Left ventricle myocardium inferior (tissue), 1 donor: ENCODE measurements at places on chromosomes 12 and 14. TPM values are rescaled to one million over a fixed set of nuclear protein-coding genes. Genes with fewer than 3 reads are reported as not detected.

Gene STXBP6
- total RNA-seq = 21.7 TPM

Gene TEAD4
- total RNA-seq = 6.7 TPM

Gene IAPP
- not detected for total RNA-seq

Gene NELL2
- total RNA-seq = 0.55 TPM

- no peak overlapping the region for H3K4me3 ChIP-seq
- no peaks in the 10 kb centered on the region for H3K27me3 ChIP-seq
- no peaks in the 10 kb centered on the region for H3K36me3 ChIP-seq
- H3K4me1 ChIP-seq = peaks cover 40% of the 10 kb centered on the region
These were observed 55.1 kb upstream of the ARID2 start for GRCh38 chr12:45674181-45674977.

DNA sequence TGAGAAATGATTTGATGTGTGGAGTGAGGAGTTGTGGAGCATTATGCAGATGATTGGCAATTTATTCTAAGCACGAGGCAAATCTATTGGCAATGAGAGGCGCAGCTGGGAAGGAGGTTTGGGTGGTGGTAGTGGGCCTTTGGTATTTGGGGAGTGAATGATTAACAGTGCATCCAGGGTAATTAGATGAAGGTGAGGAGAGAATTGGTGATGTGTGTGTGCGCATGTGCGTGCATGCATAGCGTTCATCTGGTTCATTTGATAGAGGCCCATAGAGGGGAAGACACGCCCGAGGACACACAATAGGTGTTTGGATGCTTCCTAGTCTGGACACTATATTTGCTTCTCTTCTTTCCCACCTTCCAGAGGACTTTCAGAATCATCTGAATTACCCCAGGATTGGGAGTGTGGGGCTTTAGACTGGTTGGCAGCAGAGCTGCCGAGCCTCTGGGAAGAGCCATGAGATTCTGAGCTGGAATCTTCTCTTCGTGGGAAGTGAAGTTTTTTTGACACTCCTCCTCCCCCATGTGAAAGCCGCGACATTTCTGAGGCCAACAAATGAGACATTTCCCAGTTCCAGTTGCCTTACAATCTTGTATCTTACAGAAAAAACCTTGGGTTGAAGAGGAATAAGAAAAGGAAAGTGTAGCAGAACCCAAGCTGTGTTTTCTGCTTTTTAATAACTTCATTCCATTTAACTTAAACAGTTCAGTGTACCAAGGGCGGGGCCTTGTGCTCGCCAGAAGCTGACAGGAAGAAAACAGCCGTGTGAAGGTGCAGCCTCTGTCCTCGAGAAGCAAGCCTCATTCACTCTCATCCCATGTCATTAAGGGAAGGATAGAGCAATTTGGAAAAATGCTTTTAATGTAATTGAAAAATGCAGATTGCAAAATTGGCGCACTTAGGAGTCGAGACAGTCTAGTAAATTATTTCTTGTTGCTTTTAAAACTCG lies 65.2 kb downstream of the SLC25A47 start:
- no peaks in the 10 kb centered on the region for H3K36me3 ChIP-seq
- no peak for DNase-seq
- H3K27me3 ChIP-seq = no peaks in the 10 kb centered on the region
- peaks cover 34% of the 10 kb centered on the region for H3K4me1 ChIP-seq
- no peak overlapping the region for H3K4me3 ChIP-seq

- H3K27me3 ChIP-seq = no peaks in the 10 kb centered on the region
- peak overlapping the region; percentile 39 for H3K4me3 ChIP-seq
- DNase-seq = peak; percentile 65
- peaks cover 100% of the 10 kb centered on the region for H3K4me1 ChIP-seq
- peak overlapping the region; percentile 89 for H3K27ac ChIP-seq
- peaks cover 48% of the 10 kb centered on the region for H3K36me3 ChIP-seq
These were observed 25.4 kb downstream of the RTRAF start for GRCh38 chr14:52014601-52015267.

- no peak overlapping the region for H3K4me3 ChIP-seq
- H3K4me1 ChIP-seq = peaks cover 32% of the 10 kb centered on the region
- no peak overlapping the region for H3K27ac ChIP-seq
- H3K36me3 ChIP-seq = no peaks in the 10 kb centered on the region
- no peaks in the 10 kb centered on the region for H3K27me3 ChIP-seq
- DNase-seq = no peak
These were observed 48.1 kb downstream of the DAD1 start for GRCh38 chr14:22540811-22541360.
